Tibial artery (tissue), 4 donors: ENCODE measurements at places on chromosomes 4 and X.
A peak's percentile ranks its signal among the peaks of the same experiment; 100 is the strongest.

GRCh38 chr4:76585897-76586360 is 150.9 kb downstream of the SHROOM3 start:
- peak; percentile 94 for DNase-seq

GRCh38 chr4:156950948-156951347 is 20.7 kb downstream of the PDGFC start:
- DNase-seq, result no peak

GRCh38 chr4:81424816-81425755 is 46.6 kb downstream of the RASGEF1B start:
- DNase-seq, result no peak

DNA sequence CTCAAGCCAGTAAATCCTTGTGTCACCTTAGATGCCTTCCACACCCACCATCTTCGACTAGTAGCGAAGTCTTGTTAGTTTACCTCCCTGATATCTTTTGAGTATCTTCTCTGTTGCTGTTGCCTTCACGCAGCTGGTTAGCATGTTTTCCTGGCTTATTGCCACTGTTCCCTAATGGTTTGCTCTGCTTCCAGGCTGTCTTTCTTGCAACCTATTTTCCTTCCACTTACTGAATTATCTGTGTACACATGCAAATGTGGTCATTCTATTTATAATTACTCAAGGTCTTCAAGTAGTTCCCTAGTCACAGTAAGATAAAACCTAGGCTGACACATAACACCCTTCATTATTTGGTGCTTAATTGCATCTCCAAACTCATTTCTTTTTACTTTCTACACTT is 89.5 kb downstream of the UGT8 start:
- no peak for DNase-seq

DNA sequence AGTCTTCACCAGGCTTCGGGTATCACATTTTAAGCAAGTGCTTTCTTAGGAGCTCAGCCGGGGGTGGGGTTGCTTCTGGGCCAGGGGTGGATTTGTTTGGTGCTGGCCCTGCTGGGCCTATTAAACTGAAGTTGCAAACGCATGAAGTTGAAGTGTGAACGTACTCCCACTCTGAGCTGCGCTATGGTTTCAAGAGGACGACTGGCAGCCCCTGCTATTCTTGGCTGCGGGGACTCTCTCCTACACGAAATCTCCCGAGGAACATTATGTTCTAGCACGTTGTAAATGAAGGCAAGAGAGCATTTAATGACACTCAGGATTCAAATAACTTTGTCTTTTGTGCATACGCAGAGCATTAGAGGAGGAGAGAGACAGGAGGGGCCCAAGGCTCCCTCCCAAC is 401.3 kb upstream of the BOD1L1 start:
- DNase-seq, result no peak

DNA sequence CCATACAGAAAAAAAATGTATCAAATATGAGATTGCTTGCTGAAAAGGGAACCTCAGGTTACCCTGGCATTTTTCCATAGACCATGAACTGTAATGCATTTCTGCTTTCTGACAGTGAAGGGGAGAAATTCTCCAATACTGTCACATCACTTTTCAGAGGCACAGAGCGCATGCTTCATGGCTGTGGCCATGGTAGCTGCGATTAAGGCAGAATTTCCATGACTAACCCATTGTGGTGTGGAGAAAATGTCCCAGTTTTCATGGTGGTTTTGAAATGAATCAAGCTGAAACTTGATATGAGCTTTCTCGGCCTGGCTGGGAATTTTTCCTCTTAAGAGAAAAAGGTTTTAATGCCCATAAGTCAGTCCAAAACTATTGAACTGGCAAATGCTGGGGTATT is 39.5 kb upstream of the MAP3K15 start:
- no peak for DNase-seq

- no peak for DNase-seq
Observed at GRCh38 chr4:93828995-93829819, 654 bp downstream of the ATOH1 start.

- DNase-seq, result no peak
Observed at GRCh38 chr4:61451935-61452334, 251.8 kb downstream of the ADGRL3 start.

- no peak for DNase-seq
Observed at GRCh38 chrX:118980761-118981160, 6.3 kb downstream of the LONRF3 start.

DNA sequence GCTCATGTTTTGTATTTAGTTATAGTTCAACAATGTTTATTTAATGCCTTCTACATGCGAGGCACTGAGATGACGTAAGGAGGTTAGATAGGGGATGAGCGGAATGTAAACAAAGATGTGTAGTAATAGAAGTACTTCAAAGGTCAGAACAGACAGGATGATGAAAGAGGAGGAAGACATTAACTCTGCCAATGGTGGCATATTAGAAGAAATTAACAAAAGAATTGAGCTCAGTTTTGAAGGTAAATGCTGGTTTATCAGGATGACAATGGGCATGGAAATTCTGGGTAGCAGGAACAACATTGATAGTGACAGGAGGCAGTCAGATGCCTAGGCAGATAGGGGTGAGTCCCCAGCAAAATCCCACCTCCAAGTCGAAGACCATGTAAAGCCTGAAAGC is 62.3 kb upstream of the PGRMC2 start:
- no peak for DNase-seq

- no peak for DNase-seq
Observed at GRCh38 chr4:88077911-88078524, 70.6 kb downstream of the PKD2 start.

DNA sequence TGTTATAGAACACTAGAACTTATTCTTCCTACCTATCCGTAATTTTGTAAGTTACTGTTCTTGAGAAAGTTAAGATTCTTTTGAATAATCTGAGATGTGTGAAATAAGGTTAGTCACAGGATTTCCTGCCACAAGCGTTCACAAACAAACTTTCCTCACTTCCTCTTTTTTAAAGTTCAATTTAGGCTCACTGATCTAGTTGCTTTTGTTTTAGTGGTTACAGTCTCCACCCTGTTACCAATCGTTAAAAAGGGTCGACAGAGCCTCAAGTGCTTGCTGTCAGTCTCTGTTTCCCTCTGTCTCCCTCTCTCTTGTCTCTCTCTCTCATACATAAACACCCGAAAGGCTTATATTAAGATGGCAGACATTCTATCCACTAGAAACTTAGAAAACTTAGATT is 35.9 kb upstream of the STK26 start:
- DNase-seq, result no peak

- no peak for DNase-seq
Observed at GRCh38 chr4:152479428-152480026, 56.4 kb downstream of the FBXW7 start.

- DNase-seq, result no peak
Observed at GRCh38 chr4:93828332-93828994, at the start of gene ATOH1. ATOH1 (plus strand) TSS chr4:93828753; CDS start chr4:93828927, 174 bp downstream.

GRCh38 chrX:17629519-17629918 is 107.8 kb upstream of the SCML1 start:
- no peak for DNase-seq

DNA sequence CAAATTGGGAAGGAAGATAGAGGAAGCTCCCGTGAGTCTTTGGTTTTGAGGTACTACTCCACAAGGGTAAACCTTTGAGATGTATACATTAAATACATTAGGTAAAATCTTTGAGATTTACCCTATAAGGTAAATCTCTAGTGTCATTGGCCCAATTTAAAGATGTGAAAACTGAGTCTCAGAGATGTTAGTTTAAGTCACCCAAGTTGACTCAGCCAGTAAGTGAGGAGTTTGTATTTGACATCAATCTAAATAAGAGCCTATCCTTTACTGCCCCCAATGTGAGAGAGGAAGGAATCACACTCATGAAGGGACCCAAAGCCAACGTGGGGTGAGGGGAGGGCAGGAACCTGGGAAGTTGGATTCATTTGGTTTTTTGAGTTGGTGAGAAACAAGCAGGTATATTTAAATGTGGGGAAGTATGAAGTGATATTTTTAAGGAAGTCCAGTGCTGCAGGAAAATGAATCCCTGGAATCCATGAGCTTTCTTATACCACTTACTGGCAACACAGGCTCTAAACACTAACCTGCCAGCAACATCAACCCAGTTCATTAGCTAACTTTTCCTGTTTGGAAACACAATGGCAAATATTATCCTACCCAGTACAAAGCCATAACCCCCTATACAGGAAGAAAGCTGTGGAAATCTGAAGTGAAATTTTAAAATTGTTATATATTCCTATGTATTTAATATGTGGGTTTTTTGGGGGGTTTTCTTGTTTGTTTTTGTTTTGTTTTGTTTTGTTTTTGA is 55.3 kb downstream of the PALLD start:
- DNase-seq, result no peak

DNA sequence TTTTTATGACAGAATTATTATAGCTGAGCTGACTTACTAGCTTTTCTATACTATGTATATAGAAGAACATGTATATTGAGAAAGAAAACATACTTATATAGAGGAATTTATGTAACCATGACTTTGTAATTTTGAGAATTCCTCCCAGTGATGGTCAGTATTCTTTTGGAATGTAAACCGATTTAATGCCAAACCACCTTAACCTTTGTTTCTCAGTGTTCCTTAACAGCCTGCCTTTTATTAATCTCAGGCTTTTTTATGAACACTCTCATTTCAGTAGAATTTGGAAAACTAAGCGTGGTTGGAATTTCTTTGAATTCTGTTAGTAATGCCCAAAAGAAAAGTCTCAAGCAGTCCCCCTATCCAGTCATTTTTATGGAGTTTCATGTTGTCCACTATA is 47.0 kb downstream of the MOSPD2 start:
- DNase-seq, result no peak

DNA sequence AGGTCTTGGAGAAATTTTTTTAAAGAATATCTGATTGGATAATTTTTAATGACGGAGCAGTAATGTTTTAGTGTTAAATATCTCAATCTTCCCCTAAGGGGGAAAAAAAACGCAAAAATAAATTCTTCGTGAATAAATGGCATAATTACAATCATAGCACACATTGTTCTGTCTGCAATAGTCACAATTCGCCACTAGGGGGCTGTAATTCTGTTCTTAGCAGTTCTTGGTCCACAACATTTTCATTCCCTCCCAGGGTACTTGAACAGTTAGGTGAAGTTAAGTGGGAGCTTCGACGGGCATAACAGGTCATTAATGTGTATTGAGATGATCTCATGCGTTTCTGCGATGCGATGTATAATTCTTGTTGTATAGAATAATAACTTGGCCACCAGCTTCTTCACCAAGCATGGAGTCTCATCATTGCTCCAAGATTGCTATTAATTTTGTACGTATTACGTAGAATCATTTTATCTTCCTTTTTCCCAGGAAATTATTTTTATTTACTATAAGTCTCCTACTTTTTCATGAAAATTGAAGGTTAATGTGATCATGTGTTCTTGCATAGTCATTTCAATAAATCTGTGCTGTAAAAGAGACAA is 27.2 kb downstream of the HTR2C start:
- no peak for DNase-seq

DNA sequence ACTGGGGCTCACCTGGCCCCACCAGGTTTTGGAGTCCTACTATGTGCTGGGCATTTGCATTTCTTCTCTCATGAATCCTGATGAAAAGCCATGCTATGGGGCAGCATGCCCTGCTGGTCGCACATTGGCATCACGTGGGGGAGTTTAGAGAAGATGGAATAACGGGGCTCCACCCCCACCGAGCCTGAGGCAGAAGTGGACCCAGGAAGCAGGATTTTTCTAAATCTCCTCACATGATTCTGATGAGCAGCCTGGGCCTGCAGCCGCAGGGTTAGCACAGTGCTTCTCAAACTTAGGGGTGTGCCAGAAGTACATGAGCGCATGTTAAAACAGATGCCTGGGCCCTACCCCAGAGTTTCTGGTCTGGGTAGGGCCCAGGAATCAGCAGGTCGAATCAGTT is 4.6 kb upstream of the SORCS2 start:
- peak; percentile 32 for DNase-seq

- no peak for DNase-seq
Observed at GRCh38 chr4:84110040-84110439, 389.1 kb downstream of the NKX6-1 start.

DNA sequence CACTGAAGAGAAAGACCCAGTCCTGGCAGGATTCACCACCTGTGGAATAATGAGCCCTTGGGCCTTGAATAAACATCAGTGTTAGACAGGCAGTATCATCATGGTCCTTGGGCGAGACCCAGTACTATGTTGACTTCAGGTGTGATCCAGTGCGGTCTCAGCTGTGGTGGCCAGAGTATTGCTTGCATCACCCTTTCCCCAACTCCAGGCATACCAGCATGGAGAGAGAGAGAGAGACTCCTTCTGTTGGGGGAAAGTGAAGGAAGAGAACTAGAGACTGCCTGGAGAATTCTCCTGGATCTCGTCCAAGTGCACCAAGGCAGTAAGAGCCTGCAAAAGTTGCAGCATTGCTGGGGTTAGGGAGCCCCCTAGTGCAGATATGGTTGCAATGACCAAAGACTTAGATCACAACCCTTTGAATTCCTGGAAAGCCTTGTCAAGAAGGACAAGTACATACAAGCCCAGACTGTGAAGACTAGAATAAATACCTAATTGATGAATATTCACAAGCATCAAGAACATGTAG is 61.1 kb upstream of the VAMP7 start:
- peak; percentile 73 for DNase-seq

DNA sequence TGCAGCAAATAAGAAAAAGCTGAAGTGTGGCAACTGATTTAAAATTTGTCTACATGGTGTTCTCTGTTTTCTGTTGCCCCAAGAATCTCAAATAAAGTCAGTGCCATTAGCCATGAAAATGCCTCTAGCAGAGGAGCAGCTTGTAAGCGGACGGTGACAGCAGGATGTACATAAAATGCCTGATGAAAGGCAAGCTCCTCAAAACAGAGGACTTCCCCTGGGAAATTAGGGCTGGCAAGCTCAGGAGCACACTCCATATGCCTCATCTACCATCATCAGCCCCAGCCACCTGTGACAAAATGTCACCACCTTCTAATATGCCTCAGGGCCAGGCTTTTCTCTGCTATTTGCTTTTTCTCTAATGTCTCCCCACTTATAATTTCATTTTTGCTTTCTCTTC is 54.5 kb downstream of the ASB9 start:
- DNase-seq, result no peak

GRCh38 chrX:88416965-88417364 is 330.1 kb upstream of the CPXCR1 start:
- DNase-seq, result no peak

DNA sequence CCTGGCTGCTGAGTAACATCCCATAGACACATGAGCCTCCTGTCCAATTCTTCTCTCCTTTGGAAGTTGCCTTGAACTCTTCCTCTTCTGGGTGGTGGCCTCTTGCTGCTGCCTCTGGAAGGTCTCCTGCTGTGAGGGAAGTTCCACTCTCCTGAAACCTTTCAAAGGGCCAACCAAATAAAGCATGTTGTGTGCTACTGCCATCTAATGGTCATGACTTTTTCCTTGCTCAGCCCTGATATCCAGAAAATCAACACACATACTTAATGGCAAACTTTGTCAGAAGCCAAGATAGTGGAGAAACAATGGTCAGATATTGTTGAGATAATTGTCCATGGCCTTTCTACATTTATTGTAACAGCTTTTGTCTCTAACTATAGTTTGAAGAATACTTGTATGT is 19.1 kb upstream of the ZXDA start:
- no peak for DNase-seq

GRCh38 chrX:39258331-39258730 is 457.1 kb downstream of the MID1IP1 start:
- DNase-seq, result no peak
